ENCODE measurements at places on chromosomes 13 and 19.

DNA sequence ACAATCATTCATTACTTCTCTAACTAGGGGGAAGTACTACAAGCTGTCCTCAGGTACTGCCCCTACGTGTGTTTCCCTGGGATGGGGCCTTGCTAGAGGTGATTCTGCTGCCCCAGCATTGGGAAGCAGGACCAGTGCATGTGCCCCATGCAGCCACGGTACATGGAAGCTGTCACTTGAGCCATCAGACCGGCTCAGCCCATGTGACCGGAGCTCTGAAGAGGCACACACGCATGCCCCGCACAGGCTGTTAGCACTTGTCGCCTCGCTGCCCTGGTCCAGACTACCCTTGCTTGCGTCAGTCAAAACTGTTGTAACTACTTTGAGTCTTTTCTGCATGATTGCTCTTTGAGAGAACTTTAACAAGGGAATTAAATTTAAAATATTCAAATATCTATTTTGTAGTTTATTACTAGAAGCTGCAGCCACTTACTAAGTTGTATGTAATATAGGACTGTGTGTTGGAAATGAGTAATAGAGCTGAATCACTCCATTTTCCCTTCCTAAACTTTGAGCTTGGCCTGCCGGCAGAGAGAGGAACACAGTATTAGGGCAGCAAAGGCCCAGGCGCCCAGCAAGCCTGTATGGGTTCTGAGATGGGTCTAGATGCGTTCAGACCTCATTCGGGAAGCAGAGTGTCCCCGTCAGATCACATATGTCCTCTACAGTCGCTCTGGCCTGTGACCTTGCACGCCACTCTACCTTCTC lies 42.2 kb downstream of the DHRS12 start:
- no peak for DNase-seq

DNA sequence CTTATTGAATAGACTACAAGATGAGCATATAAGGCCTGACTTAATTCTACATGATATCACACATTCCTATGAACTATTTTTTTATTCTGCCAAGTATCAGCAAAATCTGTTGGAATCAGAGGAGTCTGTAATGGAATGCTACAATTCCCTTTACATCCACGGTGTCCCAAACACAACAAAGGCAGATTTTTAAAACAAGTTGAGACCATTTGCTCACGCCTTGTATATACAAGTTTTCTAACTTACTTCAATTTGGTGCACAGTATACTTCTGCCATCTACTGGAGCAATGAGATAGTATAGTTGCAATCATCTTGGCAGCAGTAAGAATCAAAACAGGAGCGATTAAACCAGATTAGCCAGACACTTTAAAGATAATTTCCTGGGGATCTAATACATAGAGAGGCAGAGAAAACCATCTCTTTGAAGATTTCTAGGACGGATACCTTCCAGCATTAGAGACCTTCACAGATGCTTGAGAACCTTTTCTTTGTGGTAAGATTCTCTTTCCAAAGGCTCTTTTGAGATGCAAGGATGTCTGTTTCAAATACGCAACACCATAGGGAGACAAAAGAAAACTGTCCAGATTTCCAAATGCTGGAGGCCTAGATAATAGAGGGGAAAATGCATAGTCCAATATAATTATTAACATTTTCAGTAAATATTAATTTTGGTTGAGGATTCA lies 302.0 kb upstream of the MIR17HG start:
- no peak for DNase-seq

- no peak for DNase-seq
Measured at GRCh38 chr19:52823676-52824075, 2.2 kb upstream of the ZNF28 start.

DNA sequence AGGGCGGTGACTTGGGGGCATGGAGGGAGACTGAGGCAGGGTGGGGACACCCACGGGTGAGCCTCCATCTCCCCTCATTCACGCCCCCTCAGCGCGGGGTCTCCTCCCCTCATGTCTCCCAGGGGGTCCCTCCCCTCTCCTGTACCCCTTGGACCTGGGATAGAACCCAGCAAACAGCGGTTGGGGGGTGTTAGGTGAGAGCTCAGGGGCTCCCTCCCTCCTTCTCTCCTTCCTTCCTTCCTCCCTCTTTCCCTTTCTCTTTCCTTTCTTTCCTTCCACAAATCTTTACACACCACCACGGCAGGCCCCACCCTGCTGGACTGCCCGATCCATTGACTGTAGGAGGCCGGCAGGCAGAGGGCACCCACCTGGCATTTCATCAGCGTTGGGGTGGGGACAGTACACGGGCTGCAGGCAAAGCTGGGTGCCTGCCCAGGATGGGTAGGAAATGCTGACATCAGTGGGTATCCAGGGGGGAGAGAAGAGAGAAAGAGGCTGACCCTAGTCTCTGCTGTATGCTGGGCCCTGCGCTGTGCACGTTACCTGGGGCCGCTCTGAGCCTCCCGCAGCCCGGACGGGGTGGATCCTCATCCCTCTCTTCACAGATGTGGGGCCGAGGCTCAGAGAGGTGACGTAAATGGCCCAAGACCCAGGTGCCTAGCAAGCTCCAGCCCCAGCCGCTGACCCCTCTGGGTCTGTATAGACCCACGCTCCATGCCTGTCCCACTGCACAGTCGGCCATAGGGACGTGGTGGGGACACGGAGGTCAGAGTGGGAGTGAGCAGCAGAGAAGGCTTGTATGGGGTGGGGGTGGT lies 3.5 kb downstream of the SSC5D start:
- no peak for DNase-seq

- no peak for DNase-seq
Measured at GRCh38 chr19:291561-292280, 518 bp upstream of the PLPP2 start.

- DNase-seq: no peak
Measured at GRCh38 chr13:101706651-101707050, 254.2 kb downstream of the ITGBL1 start.

DNA sequence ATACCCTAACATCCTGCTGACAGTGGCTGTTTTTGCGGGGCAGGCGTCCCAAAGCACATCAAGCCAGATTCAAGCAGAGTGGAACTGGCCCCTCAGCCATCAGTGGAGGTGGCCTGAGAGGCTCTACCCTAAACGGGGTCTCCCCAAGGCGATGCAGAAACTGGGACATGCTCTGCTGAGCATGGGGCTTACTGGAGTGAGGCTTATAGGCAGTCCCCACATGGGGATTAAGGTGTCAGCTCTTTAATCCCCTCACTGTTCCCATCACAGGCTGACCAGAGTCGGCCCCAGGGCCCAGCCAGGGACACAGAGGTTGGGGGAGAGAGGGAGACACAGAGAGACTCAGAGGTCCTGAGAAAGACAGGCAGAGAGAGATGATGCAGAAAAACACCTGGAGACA lies 17.0 kb downstream of the CYP2F1 start:
- DNase-seq: no peak

GRCh38 chr19:33133438-33134031 lies 1.6 kb downstream of the WDR88 start:
- no peak for DNase-seq

DNA sequence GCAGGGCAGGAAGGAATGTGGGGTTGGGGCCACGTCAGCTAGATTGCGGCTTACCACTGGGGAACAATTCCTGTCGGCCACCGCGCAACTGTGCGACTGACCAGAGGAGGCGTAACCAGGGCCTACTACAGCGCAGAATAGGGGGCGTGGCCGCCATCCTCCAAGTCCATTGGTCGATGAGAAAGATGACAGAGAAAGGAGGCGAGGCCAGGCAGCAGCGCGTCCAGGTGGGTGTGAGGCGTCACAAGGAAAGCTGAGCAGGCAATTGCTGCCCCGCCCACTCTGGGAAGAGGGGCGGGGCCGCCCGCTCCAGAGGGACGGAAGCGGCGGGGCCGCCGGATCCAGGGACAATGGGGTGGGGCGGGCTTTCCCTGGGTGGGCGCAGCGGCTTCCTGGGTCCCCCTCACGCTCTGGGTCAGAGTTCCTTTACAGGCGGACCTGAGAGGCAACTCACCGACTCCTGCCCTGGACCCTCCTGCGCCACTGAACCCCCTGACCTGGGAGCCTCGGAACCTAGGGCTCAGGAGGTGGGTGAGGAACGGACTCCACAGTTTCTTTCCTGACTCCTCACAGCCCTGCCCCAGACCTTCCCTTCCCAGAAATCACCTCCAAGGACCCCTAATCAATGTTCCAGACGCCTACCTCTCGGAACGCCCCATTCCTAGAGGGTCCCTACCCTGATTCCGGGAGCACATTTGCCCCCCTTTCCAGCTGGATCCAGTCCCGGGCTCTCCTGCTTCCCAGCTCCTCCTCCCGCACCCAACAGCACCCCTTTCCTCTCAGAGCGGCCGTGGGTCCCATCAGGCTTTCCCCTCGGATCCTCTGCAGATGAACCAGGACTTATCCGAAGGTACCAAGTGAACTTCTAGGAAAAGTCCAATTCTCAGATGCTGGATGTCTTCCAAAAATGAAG lies 101.5 kb upstream of the ZNF492 start:
- no peak for DNase-seq

DNA sequence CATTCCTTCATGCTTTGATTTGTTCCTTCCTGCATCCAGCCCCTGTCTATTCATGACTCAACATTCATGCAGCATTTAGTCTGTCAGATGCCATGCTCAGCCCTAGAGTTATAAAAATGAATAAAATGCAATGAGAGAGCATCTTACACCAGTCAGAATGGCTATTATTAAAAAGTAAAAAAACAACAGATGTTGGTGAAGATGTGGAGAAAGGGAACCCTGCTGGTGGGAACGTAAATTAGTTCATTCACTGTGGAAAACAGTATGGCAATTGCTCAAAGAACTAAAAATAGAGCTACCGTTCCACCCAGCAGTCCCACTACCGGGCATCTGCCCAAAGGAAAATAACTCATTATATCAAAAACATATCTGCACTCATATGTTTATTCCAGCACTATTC lies 70.0 kb upstream of the GTF3A start:
- no peak for DNase-seq

DNA sequence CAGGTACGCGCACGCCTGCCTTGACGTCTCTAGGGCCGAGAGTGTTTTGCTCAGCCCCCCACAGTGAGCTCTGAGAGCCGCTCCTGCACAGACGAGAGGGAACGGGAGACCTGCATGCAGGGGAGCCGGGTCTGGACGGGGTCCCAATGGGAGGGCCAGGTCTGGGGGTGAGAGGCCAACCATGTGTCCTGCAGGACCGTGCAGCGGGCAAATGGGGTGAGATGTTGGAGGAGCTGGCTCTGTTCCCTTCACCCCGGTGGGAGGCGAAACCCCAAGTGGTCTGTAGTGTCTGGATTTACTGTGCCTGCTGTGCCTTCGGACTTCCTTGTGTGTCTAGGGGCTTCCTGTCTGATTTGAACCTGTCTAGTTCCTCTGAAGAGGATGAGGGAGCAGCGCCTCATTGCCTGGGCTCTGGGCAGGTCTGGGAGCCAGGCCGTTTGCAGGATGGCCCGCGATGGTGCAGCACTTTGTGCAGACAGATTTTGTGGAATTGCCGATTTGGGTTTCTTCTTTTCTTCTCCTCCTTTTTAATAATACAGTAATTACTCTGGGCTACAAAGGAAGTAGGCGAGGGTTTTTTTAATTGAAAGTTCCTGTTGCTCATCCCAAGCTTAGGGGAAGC lies 2.1 kb downstream of the CSNK1G2 start:
- no peak for DNase-seq
